ENCODE measurements at places on chromosomes 5 and 9. TPM values are rescaled to one million over a fixed set of nuclear protein-coding genes. Genes with fewer than 3 reads are reported as not detected.

Gene FAM200C
- total RNA-seq: 4.7 TPM

Gene HK3
- total RNA-seq: not detected

Gene ADAMTS12
- total RNA-seq: 54.8 TPM

Gene GAS1
- total RNA-seq: 136 TPM

Gene C9orf153
- not detected for total RNA-seq

Gene SPEF2
- total RNA-seq: 4.3 TPM

Gene RALGDS
- total RNA-seq: 17.4 TPM

DNA sequence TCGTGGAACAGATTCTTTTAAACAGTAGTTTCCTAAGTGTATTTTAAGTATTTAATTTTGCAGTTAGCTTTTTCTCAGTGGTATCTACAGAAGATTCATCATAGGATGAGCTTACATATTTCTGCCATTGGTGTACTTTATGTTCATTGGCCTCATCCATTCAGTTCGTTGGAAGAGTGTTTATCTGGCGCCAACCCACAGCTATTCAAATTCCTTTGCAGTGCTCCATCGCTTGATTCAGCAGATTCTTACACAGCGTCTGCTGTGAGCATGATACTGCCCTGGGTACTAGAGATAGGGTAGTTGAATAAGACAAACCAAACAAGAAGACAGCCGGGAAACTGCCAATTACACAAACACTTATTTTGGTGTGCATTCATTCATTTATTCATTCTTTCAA, 55.1 kb downstream of the NUP214 start:
- peak; percentile 93 for DNase-seq

GRCh38 chr5:165616490-165617405, 2111.3 kb downstream of the MAT2B start:
- peak; percentile 38 for DNase-seq

DNA sequence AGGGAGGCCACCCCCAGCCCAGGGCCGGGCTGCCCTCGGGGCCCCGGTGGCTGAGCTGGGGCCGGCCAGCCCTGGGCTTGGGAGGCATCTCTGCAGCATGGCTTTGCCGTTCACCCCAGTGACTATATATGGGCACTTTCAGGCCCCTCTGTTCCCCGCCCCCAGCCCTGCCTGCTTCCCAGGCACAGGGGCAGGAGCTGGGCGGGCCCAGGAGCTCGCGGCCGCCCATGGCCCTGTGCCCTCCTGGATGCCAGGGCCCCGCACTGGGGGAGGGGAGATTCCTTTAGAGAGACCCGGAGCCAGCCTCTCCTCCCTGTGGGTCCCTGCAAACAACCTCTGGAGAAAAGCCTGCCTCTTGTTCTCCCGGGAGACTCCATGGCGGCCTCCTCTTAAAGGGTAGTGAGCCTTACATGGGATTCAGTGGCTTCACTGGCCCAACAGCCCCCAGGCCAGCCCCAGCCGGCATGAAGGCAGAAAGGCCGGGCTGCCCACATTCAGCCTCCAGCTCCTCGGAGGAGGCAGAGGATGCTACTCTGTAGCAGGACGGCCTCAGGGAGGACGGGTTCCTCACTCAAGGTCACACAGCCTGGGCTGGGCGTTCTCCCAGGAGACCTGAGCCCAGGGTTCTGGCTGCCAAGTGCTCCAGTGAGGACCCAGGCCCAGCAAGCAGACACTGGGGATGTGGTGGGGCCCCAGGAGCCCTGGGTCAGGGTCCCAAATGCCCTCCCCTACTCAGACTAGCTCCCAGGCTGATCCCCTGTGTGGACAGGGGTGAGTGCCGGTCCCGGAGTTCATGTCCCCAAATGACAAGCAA, 4.1 kb downstream of the NACC2 start:
- peak; percentile 28 for DNase-seq

- DNase-seq: peak; percentile 12
Observed at GRCh38 chr9:75979362-75979761, 88.9 kb downstream of the PCSK5 start.

GRCh38 chr5:139809331-139809810, 13.8 kb downstream of the PSD2 start:
- no peak for DNase-seq

DNA sequence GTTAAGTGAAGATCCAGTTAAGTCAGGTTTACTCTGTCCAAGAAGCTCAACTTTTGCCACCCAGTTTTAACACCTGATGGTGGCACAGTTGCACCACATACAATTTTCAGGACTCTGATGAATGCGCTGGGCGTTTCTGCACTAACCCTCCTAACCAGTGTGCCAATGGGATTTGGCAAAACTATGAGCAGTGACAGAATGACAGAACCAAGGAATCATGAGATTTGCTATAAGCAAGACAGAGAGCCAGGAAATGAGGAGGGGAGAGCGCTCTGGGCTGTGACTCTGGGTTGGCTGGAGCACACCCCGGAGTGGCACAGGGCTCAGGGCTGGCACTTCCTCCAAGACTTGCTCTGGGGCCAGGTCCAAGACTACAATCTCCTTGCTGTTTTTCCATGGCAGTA, 84.1 kb downstream of the SH3PXD2B start:
- no peak for DNase-seq

DNA sequence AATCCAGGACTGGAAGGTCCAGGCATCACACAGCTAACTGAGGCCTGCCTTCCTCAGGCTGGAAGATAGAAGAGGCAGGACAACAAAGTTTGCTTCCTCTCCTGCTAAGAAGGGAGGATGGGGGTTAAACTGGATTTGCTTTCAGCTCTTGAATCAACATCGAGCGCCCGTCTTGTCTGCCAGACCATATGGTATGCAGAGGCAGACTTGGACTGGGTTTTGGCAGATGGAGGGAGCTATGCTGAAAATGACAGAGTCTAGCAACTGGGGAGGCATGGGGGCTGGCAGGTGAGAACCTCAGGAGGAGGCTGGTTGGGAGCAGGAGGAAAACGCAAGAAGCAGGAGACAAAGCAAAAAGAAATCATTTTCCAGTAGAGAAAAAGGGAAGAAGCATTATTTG, 289.5 kb upstream of the IL12B start:
- DNase-seq: no peak

DNA sequence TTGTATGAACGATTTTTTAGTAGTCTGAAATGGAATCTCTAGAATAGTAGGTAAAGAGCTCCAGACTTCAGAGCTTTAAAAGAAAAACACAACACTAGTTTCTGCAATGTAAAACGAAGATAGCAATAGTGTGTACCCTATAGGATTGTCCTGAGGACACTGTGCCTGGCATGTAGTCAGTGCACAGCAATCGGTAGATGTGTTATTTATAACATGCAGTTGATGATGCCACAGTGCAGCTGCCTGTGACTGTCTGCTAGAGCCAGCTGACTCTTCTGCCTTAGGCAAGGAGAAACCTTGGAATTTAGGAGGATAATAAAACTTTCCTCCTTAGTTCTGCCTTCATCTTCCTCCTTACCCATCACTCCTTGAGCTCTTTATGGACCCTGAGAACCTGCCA, 27.7 kb upstream of the TMOD1 start:
- peak; percentile 30 for DNase-seq

DNA sequence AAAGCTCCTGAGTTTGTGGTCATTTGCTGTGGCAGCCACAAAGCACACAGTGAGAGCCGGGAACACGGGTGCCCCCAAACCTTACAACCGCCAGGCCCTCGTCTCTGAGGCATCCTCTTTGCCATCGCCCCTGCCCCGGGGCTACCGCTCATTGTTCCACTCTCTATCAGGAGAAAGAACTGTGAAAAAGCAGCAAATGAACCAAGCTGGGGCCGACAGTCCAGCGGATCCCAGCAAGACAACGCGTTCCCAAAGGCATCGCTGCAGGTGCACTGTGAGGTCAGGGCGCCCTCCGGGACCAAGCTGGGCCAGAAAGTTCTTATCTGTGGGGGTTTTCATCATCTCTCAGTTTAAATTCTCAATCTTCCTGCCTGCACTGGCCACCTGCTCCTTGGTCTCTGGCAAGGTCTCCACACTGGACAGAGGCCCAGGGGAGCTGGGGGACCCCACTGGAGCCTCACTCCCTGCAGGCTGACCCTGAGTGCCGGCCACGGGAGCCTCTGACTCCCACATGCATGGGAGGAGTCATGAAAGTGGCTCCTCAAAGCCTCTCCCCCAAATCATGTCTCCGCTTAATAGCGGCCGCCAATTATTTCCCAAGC, 32.1 kb downstream of the VAV2 start:
- DNase-seq: no peak

GRCh38 chr9:128551657-128552152, 682 bp upstream of the SPTAN1 start:
- no peak for DNase-seq

GRCh38 chr9:120742951-120743416, 28.7 kb upstream of the MEGF9 start:
- DNase-seq: peak; percentile 31

DNA sequence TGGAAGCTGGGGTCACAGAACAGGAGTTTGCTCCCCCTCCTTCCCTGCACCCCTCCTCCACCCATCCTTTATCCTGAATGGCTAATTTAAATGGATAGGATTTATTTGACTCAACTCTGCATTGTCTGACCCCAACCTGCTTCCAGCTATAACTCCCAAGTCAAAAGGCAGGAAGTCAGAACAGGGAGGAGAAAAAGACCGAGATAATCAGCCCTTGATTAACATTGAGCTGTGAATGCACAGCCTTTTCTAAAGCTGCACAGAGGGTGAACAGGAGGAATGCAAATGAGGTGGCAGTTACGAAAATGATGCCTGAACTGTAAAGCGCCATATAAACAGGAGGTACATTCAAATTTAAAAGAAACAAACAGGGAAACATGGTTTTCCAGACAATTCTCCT, 152.8 kb downstream of the SPOCK1 start:
- DNase-seq: no peak

- peak; percentile 23 for DNase-seq
Observed at GRCh38 chr9:87445646-87446045, 52.0 kb upstream of the DAPK1 start.

- no peak for DNase-seq
Observed at GRCh38 chr5:7894860-7895259, 25.9 kb downstream of the MTRR start.

Measured in fibroblast of villous mesenchyme (primary cell).